Right lobe of liver (tissue), 6 donors: ENCODE measurements at places on chromosomes 6 and 20. TPM values are rescaled to one million over a fixed set of nuclear protein-coding genes. Genes with fewer than 3 reads are reported as not detected.

HLA-DRA gene
- total RNA-seq, result 48.4 TPM

SLC22A1 gene
- total RNA-seq, result 446 TPM

POM121L2 gene
- not detected for total RNA-seq

NEDD9 gene
- total RNA-seq, result 41.7 TPM

GINS1 gene
- 0.86 TPM for total RNA-seq

TRERF1 gene
- 1.2 TPM for total RNA-seq

GRCh38 chr6:44010411-44011349 is 116.6 kb downstream of the MRPL14 start:
- DNase-seq, result no peak

DNA sequence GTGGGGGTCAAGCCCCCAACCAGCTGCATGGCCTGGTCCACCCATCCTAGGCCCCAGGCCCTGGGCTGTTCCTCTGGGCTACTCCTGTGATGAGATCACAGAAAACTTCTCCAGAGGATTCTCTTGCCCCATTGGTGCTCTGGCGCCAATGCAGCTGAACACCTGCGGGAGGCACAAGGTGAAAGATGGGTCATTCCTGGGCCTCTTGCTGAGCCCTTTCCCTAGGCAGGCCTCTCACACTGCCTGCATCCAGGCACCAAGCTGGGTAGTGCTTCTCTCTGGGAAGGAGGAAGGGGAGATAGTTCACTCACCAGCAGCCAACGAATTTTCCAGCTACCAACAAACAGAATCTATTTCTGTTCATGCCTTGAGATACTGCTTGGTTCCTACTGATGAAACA is 142.1 kb downstream of the PXDC1 start:
- no peak for DNase-seq

DNA sequence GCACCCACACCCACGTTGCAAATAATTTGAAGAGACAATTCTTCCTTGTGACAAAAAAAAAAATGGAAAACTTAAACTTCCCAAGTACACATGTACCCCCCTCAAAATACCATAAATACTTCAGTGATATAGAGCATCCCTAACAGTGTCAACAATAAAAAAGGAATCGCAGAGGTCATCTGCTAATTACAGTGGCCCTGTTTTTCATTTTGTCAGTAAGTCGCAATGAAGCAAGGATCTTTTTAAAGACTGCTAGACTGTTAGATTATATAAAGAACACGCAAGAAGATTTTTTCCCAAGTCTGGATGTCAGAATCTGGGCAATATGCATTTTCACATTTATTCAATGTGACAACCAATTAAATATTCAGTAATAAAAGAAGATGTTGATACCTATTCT is 93.9 kb downstream of the EPB41L2 start:
- DNase-seq, result no peak

- DNase-seq, result no peak
Measured at GRCh38 chr6:131831392-131831791, 23.6 kb downstream of the ENPP1 start.

GRCh38 chr6:22906091-22906549 is 336.8 kb downstream of the HDGFL1 start:
- DNase-seq, result no peak

DNA sequence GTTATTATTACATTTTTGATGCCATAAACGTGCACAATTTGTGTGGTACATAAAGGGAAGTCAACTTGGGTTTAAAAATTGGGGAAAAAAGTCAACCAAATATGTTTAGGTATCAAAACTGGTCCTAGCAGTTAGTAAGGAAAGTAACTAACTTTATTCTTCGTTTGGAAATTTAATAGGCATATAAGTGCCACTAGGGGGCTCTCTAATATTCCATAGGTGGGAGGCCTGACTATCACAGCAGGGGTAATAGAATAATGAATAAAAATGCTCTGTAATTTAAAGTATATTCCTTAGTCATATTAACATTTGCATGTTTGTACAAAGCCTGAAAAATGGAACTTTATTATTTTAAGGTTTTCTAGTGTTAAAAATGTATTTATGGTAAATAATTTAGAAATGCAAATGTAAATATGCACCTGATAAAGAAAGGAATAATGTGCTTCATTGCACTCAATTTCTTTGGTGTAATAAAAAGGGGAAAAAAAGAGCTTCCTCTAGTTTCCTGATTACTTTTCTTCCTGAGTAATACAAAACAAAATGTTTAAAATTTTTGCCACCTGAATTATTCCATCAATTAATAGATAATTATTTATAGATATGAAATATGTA is 125.7 kb upstream of the HDAC2 start:
- DNase-seq, result no peak

DNA sequence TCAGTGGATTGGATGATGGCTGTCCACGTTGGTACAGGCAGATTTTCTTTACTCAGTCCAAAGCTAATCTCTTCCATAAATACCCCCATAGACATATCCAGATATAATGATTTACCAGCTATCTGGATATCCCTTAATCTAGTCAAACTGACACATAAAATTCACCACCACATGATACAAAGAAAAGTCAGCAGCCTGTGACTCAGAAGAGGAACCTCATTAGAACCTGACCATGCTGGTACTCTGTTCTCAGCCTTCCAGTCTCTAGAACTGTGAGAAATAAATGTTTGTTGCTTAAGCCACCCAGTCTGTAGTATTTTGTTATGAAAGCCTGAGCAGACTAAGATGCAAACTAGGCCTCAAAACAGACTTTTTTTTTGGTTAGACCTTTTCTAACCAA is 431.3 kb upstream of the RNF217 start:
- DNase-seq, result no peak

GRCh38 chr6:131910219-131910589 is 41.0 kb downstream of the CCN2 start:
- no peak for DNase-seq

DNA sequence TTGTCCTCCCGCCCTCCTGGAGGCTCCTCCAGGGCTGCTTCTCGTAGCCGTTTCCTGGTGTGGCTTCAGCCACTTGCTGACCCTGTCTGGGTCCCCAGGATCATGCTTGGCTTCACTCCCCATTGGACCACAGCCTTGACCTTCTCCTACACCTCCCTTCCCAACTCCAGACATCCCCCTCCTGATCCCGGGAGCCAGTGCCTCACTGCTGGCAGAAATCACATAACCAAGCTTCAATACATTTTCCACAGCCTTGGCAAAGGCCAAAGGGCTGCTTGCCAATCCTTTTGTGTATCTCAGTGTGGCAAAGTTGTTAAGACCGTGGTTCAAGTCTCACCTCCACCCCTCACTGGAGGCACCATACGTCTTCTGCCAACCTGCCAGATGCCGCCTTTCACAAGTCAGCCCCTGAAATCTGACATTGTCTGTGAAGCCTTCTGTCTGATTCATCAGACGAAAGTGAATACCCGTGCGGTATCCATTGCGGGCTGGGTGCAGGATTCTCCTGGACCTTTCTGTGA is 60.1 kb downstream of the PHACTR3 start:
- DNase-seq, result no peak

GRCh38 chr6:28351087-28351486 is 1.3 kb downstream of the ZKSCAN3 start:
- no peak for DNase-seq

- no peak for DNase-seq
Measured at GRCh38 chr6:158384671-158385110, 72.4 kb downstream of the TULP4 start.

GRCh38 chr6:150565945-150566344 is 33.7 kb upstream of the PLEKHG1 start:
- DNase-seq, result no peak

DNA sequence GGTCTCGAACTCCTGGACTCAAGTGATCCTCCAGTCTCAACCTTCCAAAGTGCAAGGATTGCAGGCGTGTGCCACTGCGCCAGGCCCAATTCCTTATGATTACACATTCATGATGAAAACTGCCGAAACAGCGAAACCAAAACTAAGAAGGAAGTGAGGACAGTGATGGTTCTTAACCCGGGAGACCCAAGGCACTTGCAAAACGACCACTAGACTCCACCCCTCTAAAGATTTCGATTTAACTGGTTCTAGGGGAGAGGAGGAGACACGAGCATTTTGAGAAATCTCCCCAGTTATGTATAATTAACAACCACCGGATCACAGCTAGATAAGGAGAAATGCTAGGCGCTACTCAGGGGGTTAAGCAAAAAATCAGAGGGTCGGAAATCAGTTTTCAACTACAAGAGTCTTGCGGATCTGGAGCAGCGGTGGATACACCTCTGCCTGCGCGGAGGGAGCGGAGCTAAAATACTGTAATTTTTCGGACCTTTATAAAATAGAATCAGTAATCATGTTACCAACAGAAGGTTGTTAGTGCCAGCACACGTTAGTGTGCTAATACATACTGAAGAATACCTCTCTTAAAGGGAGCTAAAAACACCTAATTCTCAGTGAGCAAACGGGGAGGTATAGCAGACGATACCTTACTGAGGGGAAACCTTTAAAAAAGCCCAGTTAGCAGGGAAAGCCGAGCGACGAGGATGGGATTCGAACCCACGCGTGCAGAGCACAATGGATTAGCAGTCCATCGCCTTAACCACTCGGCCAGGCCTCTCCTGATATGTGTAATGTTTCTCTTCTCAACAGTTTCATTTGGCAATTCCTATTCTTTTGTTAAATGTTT is 60.0 kb upstream of the BTN3A2 start:
- DNase-seq, result no peak

DNA sequence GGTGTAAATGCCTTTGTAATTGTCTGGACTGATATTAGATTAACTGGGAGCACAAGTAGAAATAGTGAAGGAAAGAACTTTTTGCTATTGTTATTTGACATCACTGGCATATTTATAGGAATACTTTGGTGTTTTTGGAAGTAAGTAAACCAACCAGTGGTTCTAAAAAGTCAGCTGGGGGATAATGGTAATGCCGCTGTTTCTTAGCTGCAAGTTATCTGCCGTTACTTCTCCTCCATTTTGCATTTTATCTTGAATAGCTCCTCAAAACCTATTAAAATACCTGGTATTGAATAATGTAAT is 3.8 kb downstream of the PTPN1 start:
- DNase-seq, result no peak

- DNase-seq, result no peak
Measured at GRCh38 chr6:51265426-51265825, 446.8 kb downstream of the TFAP2B start.

- no peak for DNase-seq
Measured at GRCh38 chr6:100686216-100686615, 194.9 kb downstream of the ASCC3 start.

DNA sequence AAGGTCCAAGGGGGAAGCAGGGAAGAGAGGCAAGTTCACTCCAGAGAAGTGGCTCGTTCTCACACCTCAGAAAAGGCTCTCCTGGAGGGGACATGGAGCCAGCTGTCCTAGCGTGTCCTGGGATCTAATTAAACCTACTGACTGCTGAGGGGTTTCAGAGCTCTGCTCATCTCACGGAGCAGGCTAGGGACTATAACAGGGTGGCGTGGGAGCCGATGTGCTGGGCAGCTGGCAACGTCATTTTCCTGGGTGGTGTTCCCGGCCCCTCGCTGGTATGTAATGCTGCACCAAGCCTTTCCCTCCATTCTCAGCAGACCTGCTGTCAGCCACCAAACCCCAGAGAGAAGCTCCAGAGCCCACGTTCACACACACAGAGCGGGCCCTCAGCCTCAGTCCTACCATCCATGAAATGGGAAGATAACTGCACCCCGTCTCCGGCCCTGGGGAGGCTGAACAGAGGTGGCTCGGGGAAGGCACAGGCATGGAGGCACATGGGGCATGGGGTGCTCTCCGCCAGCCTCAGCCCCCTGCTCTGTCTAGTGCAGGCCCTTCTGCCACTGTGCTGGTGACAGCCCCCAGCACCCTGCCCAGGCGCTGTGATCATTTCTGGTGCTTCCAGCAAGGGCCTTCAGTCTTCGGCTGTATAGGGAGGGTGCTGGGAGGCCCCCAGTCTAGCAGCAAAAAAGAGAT is 1.9 kb downstream of the CST7 start:
- DNase-seq, result peak; percentile 50

DNA sequence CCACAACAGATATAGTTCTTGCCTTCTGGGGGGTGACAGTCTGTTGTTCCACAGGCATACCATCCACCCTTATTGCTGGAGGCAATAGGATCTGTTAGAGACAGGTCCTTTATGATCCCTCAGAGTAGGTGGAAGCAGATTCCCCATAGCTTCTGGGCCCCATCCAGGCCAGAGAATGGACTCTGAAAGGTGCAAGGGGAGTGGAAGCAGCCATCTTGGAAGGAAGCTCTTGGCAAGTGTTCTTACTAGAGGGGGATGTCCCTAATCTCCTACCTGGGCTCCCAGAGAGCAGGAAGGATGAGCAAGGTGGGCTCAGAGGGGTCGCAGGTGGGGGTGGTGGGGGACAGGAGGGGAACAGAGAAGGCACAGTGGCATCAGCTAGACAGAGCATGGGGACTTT is 33.4 kb downstream of the CEBPB start:
- DNase-seq, result no peak

GRCh38 chr6:132587424-132587823 is 2.1 kb downstream of the TAAR5 start:
- DNase-seq, result no peak

- DNase-seq, result no peak
Measured at GRCh38 chr6:3228046-3228671, 706 bp upstream of the TUBB2B start.
